ENCODE measurements at places on chromosomes 16 and 17.

DNA sequence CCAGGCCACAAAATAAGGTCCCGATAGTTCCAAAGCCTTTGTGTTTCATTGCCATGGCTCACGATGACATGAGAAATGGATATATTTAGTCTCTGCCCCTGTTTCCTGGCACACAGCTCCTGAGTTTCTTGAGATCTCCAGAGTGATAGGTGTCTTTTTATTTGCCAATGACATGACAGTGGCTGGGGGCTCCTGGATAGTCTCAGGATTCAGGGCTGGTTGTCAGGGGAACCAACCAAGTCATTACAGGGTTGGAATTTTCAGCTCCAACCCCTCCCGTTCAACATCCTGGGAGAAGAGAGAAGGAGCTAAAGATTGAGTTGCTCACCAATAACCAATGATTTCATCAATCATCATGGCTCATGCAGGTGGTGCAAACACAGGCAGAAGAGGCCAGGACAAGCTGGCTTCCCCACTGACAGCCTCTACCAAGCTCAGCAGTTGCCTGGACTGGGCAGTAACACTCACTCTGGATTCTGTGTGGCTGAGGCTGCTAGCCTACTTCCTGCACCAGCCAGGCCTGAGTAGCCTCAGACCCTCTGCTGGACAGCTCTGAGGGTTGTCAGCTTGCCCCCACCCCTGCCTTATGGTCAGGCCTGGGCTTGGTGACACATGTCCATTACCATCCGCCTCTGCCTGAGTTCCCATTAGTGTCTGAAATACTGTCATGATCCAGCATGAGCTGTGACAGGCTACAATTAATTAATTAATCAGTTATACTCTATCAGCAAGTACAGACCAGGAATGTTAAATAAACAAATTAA, 534.4 kb upstream of the CDH5 start:
- DNase-seq = no peak

DNA sequence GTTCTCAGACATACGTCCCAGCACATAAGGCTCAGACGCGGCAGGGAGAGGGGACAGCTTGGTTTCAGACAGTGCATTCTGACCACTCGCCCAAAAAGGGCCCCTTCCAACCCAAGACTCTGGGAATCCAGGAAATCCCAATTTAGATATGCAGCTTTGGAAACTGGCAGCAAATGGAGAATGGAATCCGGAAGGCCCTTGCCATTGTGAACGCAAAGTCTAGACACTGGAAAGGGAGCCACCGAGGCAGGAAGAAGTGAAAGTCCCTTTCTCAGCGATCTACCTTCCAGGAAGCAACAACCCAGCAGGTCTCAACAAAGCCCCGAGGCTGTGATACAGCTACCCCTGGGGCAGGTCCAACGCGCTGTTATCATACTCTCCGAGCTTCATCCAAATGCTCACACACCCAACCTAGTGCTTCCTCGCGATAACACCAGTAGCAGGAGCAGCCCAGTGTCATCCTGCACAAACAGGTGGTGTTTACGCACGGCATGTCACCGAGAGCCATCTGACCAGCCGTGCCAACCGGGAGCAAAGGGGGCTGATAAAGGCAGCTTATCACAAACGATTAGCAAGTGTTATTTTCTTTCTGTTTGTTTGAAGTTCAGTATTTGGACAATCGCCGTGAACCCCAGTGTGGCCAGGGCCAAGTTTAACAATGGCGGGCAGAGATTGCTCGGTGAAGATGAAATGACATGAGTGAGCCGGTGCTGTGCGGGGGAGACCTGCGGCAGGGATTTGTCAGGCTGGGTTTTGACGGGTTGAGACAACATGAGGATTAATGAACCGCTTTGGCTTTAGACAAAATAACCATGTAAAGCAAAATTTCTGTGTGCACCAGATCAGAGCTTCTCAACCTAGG, 240.6 kb downstream of the FOXL1 start:
- no peak for DNase-seq

DNA sequence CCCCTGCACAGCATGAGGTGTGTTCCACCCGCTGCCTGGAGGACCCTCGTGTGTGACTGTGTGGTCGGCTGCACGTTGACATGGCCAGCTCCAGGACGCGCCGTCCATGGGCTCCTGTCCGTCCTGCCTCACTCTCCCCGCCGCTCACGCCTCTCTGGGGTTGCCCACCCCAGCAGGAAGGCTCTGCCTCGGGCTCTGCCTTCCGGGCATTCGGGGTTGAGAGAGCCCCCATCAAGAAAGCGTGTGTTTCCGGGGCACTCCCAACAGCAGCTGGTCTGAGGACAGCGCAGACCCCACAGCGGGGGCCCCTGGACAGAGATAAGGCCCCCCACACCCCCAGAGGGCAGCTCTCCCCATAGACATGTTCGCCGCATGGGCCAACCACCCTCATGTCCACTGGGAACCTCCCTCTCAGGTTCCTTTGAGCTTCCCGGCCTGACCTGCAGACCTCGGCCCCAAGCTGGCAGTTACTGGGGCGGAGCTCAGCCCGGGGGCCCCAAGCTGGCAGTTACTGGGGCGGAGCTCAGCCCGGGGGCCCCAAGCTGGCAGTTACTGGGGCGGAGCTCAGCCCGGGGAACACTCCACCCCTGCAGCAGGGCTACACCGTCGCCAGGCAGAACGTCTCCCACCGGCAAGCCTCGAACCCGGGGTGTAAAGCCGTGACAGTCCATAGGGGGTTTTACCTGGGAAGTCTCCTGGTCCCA, 8.4 kb upstream of the PIEZO1 start:
- DNase-seq = no peak

GRCh38 chr17:20012017-20012536, 2.9 kb downstream of the SPECC1 start:
- DNase-seq = no peak

- DNase-seq = no peak
Measured at GRCh38 chr16:85716680-85717038, 27.9 kb upstream of the GINS2 start.

GRCh38 chr17:64335486-64335885, 55.2 kb downstream of the PECAM1 start:
- no peak for DNase-seq

- no peak for DNase-seq
Measured at GRCh38 chr17:22516861-22517636, 824.7 kb downstream of the KCNJ18 start.

DNA sequence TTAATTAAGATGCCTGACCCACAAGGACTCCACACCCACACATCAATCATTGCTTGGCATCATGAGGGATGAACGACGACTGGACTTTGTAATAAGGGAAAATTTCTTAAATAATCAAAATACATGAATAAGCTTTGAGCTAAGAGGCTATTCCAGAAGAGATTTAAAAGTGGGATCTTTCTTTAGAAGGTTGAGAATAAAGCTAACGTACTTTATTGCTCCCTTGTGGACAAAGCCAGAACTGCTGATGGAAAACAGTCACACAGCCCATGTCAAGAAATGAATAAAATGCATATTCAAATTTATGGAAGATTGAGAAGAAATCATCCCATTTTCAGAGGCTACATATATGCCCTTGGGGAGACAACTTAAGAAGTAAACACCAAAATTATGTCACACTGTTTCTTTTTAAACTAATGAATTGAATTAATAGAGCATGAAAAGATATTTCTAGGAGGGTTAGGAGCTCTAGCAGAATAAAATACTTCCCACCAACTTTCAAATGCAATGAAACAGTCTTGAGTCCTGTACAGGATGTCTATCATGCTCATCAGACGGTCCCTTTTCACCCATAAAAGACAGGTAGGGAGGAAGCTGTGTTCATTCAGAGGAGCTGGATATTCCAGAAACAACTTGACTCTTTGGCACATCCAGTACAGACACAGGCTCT, 60.2 kb upstream of the PHOSPHO1 start:
- no peak for DNase-seq

DNA sequence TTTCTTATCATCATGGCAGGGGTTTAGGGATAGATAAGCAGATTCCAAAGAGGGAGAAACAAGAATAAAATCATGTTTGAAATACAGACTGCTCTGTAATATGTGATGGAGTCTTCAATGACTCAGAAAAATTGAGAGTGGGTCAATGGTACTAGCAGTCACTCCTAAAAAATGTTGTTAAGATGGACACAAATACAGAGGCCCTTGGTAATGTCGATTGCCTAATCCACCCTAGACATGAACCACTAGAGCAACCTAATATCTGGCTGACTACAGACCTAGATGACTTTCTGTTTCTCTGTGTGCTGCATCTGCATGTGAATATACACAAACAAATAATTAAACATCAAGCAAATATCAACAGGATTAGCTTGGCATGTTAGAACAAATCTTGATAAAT, 135.8 kb downstream of the CDH8 start:
- no peak for DNase-seq
